ENCODE measurements at places on chromosomes 7 and 10. TPM values are rescaled to one million over a fixed set of nuclear protein-coding genes. Genes with fewer than 3 reads are reported as not detected.

OR6V1 gene
- not detected for total RNA-seq

ZNF716 gene
- not detected for total RNA-seq

NUTM2A gene
- total RNA-seq, result 0.62 TPM

CPVL gene
- 17.0 TPM for total RNA-seq

CYP2E1 gene
- total RNA-seq, result 0.90 TPM

NRF1 gene
- 15.7 TPM for total RNA-seq

UBTD1 gene
- total RNA-seq, result 1.8 TPM

FXYD4 gene
- 0.98 TPM for total RNA-seq

GIMAP6 gene
- total RNA-seq, result 4.8 TPM

CHST3 gene
- 3.4 TPM for total RNA-seq

ZNF425 gene
- 1.0 TPM for total RNA-seq

OR2A12 gene
- not detected for total RNA-seq

IGFBP1 gene
- total RNA-seq, result not detected

ARHGAP22 gene
- total RNA-seq, result 1.6 TPM

MBL2 gene
- 0.17 TPM for total RNA-seq

TMEM120A gene
- 56.3 TPM for total RNA-seq

EEF1AKMT2 gene
- total RNA-seq, result 14.7 TPM

PIK3CG gene
- total RNA-seq, result 2.3 TPM

PIP gene
- not detected for total RNA-seq

FAM24B gene
- total RNA-seq, result 4.3 TPM

ASB10 gene
- not detected for total RNA-seq

NKX1-2 gene
- 0.07 TPM for total RNA-seq

LIPN gene
- not detected for total RNA-seq

PON1 gene
- not detected for total RNA-seq

GCK gene
- total RNA-seq, result 0.17 TPM

LIPJ gene
- total RNA-seq, result not detected

LRRD1 gene
- total RNA-seq, result not detected

NPSR1 gene
- total RNA-seq, result 1.0 TPM

CUZD1 gene
- 0.77 TPM for total RNA-seq
